ENCODE measurements at places on chromosomes 6 and 20.

DNA sequence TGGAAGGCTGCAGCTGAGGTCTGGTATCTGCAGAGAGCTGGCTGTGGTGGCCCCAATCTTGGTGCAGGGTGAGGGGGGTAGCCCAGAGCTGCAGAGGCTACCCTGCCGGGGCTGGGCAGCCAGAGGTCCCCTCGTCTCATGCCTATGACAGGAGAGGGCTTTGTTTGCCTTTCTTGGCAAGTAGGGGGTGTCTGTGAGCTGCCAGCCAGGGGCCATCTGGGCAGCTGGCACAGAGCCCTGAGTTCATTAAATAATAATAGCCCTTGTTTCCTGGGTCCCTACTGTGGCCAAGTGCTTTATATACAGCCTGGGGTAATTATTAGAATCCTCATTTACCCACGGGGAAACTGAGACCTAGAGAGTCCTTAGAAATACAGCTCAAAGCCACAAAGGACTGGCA, 66.6 kb downstream of the EZR start:
- no peak for DNase-seq

GRCh38 chr6:137010128-137010718, 34.5 kb downstream of the IL20RA start:
- no peak for DNase-seq

- DNase-seq = no peak
Observed at GRCh38 chr6:154058963-154059680, 20.1 kb downstream of the OPRM1 start.

DNA sequence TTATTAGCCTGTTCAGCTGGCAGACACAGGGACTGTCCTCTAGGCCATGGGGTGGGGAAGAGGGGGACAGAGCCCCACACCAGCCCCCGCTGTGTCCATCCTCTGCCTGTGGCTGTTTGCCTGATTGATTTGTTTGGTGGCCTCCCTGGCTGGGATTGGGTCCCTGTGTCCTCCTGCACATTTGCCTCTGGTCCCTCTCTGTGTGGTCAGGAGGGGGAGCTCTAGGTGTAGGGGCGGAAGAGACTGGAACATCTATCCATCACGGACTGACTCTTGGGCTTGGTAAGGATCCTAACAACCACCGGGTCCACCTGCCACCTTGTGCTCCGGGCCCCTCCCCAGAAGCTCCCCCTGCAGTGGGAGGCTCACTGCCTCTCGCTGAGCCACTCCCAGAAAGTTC, 38.4 kb upstream of the CCDC167 start:
- no peak for DNase-seq

DNA sequence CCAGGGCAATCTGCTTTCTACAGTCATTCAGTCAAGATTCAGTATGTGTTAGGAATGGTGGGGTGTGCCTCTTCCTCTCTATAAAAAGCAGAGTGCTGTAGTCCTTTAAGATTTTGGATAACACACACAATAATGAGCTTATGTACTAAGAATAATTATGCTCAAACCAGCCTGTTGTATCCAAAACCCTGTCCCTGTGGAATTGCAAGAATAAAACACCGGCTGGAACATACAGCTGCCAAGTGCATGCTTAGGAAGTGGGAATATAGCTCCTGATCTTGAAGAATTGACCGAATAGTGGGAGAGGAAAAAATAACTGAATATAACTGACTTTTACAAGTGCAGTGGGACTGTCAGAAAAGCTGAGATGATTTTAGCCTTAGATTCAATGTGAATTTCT, 979 bp upstream of the MOCS1 start:
- DNase-seq = no peak

DNA sequence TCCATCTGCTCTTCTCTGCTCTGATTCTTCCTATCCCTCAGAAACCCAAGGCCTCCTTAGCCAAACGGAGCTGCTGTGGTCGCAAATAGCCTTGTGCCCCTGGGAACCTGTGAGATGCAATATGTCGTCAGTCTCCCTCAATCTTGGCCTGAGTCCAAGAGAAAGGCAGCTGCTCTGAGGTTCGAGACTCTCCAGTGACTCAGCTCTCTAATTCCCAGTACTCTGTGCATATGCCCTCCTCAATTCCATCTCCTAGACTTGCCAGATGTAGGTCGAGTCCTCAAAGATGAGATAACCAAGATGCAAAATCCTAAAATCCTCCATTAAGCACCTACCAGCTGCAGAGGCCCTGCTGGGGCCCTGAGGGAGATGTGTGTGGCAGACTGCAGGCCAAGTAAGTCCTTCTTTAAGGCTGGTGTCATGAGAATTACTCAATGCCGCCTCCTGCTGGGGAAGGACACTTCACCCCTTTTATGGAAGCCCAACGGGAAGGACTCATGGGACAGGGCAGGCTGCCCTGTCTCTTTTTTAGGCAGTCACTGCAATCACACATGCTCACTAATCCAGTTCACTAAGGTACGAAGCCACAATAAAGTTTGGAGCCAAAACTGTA, 28.5 kb downstream of the C6orf15 start:
- peak; percentile 47 for DNase-seq

- DNase-seq = no peak
Observed at GRCh38 chr6:32855467-32856174, 1.6 kb downstream of the PSMB9 start.

Data from stimulated activated CD4-positive, alpha-beta T cell treated with anti-CD3 and anti-CD28 coated beads, Interleukin-1b, Interleukin-23, amount 100 ng/mL, for 48 hours (primary cell).